Heart left ventricle (tissue), 16 donors: ENCODE measurements at places on chromosomes 12 and 14. TPM values are rescaled to one million over a fixed set of nuclear protein-coding genes. Genes with fewer than 3 reads are reported as not detected.

The KRT76 gene
- total RNA-seq = not detected

The MEG3 gene
- total RNA-seq = 9.9 TPM

DNA sequence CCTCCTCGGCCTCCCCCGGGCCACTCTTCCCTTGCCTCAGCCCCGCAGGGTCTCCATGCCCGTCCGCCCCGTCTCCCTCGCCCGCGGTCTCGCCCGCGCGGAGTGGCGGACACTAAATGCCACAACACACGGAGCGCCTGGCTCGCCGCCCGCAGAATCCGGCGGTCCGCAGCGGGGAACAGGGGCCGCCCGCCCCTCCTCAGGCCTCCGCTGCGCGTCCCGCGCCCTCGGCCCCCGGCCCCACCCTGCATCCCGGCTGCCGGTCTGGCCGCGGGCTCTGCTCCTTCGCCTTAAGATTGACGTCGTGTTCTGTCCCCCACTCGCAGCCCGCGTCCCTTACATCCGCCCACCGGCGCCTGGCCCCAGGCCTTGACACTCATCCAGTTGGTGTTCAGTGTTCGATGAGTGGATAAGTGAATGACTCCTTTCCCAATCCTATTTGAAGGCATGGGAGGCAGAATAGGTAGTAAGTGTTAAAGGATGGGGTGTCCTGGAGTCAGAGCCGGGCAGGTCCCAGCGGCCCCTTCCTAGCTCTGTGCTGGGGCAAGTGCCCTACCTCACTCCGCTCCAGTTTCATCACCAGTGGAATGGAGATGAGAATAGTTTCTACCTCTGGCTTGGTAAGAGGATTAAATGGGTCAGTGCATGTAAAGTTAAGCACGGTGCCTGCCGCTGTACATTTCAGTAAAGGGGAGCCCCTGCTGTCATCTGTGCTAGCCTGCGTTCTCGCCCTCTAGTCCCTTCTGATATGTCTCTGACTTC, 622 bp downstream of the TECPR2 start:
- no peak for DNase-seq

GRCh38 chr12:80353254-80353653, 90.8 kb upstream of the PTPRQ start:
- no peak for DNase-seq

The CLEC4C gene
- not detected for total RNA-seq

DNA sequence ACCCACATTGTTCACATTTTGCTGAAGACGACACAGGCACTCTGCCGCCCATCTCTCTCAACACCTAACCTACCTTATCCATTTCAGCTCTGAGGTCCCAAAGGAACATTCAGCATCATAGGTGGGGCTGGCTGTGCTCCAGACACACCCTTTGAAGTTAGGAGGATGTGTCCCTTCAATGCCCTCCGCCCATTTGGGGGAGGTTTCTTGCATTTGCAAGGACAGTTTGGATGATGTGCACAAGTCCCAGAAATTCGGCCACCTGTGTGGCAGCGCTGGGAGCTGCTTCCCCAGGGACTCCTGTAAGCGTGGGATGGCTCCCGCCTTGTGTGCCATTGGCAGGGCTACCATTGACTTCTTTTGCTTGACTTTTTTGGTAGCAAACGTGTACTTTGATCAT, 113.8 kb downstream of the RIMBP2 start:
- DNase-seq = no peak

GRCh38 chr14:93054006-93054405, 61.7 kb downstream of the ITPK1 start:
- no peak for DNase-seq

GRCh38 chr14:49860988-49861698, 8.6 kb upstream of the NEMF start:
- no peak for DNase-seq

The SMOC1 gene
- total RNA-seq = 1.8 TPM

GRCh38 chr12:42815068-42815467, 225.5 kb upstream of the PRICKLE1 start:
- no peak for DNase-seq

The KRT77 gene
- total RNA-seq = not detected

The C2CD5 gene
- 22.8 TPM for total RNA-seq

The MAP3K12 gene
- 3.3 TPM for total RNA-seq

DNA sequence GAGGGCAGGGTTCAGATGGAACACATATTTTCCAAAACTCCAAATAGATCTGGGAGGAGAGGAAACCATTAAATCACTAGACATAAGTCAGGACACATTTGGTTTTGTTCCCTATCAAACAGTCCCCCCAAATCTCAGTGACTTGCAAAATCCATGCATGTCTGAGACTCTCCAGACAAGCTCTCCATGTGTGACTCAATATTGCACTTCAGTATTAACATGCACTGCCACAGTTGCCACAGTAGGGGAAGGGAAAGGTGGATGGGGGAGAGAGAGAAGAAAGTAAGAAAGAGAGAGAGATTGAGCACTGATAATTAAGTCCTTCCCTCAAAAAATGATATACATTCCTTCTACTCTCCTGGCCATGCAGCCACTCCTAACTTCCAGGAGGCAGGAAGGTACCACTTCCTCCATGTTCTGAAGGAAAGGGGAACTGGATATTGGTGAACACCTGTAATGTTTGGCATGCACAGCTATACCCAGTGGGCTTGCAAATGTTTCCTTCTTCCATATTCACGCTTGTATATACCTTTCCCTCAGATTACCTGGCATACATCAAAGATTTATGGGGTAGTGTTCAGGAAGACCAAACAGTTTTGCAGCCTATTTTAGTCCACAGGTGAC, 310.0 kb downstream of the ZFP36L1 start:
- no peak for DNase-seq

The WDHD1 gene
- total RNA-seq = 1.1 TPM

The KRT6C gene
- not detected for total RNA-seq

- DNase-seq = no peak
Observed at GRCh38 chr12:94239332-94239993, 91.1 kb downstream of the PLXNC1 start.

DNA sequence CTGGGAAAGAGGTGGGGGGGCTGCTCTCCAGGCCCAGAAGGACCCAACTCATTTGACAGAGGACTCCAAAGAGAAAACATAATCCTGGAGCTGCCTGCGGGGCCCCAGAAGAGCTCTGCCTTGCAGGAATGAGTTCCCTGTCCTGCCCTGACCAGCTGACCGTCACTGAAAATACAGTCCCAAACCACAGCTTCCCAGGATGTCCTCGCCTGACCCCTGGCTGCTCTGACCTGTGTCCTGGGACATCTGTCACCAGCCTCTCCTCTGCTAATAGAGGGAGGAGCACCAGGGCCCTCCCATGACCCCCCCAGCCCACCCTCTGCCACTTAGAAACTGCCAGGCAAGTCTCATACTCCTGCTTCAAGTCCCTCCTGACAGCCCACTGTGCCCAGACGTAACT, 9.8 kb downstream of the FIGNL2 start:
- DNase-seq = no peak

The C1QL4 gene
- total RNA-seq = not detected

The SLC6A12 gene
- total RNA-seq = 0.63 TPM
